Body of pancreas (tissue), 4 donors: ENCODE measurements at places on chromosomes 3 and 15.

- DNase-seq: peak; percentile 46
Observed at GRCh38 chr15:76058714-76059319, 968 bp upstream of the TMEM266 start.

DNA sequence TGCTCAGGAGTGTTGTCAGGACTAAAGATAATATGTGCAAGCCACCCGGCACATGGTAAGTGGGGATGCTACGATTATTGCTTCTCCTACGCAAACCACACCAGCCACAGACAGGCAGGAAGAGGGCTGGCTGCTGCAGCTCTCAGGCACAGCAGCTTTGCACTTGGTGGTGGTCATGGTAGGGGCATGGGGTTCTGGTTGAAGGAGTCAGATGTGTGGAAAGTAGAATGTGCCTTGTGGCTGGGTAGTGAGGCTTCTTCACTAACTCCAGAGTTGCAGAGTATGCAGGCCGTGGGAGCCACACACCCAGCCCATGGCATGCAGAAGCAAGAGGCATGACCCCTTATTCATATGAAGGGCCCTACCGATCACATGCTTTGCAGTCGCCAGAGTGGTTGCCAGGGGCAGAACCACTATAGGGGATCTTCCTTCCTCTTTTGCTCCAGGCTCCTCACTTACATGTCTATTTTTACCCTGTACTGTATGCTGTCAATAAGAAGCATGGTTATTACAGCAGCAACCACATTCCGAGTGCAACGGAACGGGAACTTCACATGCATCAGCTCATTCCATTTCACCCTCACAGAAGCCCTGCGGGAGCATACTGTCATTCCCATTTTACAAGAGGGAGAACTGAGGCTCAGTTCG is 59.2 kb upstream of the HERC1 start:
- no peak for DNase-seq

DNA sequence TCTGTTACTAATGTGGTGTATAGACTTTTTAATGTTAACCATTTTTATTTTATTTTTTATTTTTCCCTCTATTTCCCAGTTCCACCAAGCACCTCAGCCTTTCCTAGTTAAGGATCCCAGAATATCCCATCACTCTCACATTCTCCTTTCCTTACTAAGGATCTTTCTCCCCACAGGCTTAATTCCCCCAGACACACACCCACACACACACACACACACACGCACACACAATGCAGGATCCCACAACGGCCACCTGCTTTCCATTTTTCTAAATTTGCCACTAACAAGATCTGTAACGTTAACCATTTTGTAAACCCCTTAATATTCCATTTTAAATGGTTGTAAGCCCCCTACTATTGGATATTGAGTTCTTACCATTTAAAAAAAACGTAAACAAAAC is 404.1 kb downstream of the ZIC1 start:
- no peak for DNase-seq

DNA sequence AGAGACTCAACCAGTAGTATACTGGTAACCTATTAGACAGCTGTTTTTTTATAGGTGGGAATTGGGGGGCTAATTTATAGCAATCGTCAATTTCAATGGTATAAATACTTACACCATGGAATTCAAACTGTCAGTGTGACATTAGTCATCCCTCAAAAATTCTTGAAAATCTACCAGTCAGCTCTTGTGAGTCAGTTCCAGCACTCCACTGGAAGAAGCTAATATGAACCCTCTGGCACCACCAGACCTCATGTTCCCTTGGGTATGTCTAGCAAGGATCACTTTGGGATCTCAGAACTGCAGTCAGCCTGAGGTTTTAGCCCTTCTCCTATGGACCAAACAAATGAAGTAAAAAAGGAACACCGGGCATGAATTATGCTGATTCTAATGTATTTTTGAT is 11.8 kb upstream of the UACA start:
- no peak for DNase-seq
